Daoy (cell line): ENCODE measurements at places on chromosomes 7 and 10. TPM values are rescaled to one million over a fixed set of nuclear protein-coding genes. Genes with fewer than 3 reads are reported as not detected.

The NEUROG3 gene
- total RNA-seq = not detected in 2 replicates

The RET gene
- 0.17 and 2.0 TPM in 2 replicates for total RNA-seq

The PDZD7 gene
- 0.42 and 0.51 TPM in 2 replicates for total RNA-seq

DNA sequence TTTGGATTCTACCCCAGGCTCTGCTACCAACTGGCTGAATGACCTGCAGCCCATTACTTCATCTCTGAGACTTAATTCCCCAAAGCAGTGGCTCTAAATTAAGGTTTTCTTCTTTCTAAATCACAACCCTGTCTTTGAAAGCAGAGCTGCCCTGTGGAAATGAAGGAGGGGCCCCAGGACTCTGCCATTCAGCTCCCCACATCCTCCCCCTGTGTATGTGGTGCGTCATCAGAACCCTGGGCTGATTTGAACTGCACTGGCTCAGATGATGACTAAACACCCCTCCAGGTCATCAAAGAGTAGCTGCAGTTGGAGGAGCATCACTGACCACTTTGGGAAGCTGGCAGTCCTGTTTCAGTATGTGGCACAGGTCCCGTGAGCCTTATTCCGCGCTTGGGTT is 46.6 kb downstream of the BPGM start:
- peak; percentile 98 for DNase-seq

DNA sequence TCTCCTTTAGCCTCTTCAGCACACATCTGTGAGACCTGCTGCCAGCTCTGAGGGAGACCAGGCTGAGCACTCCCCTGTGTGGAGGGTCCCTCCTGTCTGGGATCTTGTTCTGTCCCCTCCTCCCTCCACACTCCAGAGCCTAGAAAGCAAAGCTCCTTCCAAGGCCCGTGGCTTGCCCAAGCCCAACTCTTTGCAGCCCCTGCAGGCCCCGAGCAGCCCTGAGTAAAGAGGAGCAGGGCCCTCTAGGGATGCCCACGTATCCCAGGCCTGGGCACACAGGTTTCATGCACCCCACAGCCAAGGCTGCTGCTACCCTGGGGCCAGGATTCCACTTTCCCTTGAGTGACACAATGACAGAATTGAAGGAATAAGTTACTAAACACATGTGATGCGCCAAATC is 24.0 kb downstream of the COBL start:
- no peak for DNase-seq

- no peak for DNase-seq
Measured at GRCh38 chr7:25802057-25802456, 349.9 kb upstream of the NFE2L3 start.

- no peak for DNase-seq
Measured at GRCh38 chr7:146129296-146129695, 12.7 kb downstream of the CNTNAP2 start.
